CD4-positive, CD25-positive, alpha-beta regulatory T cell (primary cell): ENCODE measurements at places on chromosomes 11 and 22. TPM values are rescaled to one million over a fixed set of nuclear protein-coding genes. Genes with fewer than 3 reads are reported as not detected.

GRCh38 chr11:122524898-122525297 is 130.6 kb upstream of the UBASH3B start:
- H3K36me3 ChIP-seq, result no peaks in the 10 kb centered on the region
- H3K4me3 ChIP-seq, result no peak overlapping the region
- H3K27ac ChIP-seq, result no peak overlapping the region
- H3K27me3 ChIP-seq, result peaks cover 3% of the 10 kb centered on the region

DNA sequence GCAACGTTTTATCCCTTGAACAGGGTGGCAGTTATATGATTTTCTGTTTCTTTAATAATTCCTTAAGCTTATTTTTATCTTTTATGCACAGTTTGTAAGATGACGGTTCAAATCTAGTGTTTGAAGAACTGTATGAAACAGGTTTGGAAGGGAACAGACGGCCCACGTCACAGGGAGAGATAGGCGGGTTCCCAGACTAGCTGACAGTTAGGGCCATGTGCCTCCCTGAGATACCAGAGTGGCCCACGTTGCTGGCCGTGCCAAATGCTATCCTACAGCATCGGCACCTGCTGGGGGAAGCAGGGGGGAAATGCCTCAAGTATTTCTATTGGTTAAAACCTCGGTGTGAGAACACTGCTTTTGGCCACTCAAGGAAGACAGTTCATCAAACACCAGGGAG is 50.2 kb upstream of the BID start:
- no peak for DNase-seq
- H3K4me1 ChIP-seq, result no peaks in the 10 kb centered on the region
- H3K27me3 ChIP-seq, result no peaks in the 10 kb centered on the region
- peaks cover 6% of the 10 kb centered on the region for H3K36me3 ChIP-seq
- H3K27ac ChIP-seq, result no peak overlapping the region

DNA sequence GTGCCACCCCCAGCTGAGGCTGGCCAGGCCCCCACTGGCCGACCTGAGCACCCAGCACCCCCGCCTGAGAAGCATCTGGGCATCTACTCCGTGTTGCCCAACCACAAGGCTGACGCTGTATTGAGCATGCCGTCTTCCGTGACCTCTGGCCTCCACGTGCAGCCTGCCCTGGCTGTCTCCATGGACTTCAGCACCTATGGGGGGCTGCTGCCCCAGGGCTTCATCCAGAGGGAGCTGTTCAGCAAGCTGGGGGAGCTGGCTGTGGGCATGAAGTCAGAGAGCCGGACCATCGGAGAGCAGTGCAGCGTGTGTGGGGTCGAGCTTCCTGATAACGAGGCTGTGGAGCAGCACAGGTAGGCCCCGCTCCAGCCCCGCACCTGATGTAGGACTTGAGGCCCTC is 4.7 kb downstream of the ZBTB16 start:
- no peaks in the 10 kb centered on the region for H3K36me3 ChIP-seq
- H3K27me3 ChIP-seq, result peaks cover 4% of the 10 kb centered on the region
- H3K4me3 ChIP-seq, result no peak overlapping the region
- no peak overlapping the region for H3K27ac ChIP-seq

DNA sequence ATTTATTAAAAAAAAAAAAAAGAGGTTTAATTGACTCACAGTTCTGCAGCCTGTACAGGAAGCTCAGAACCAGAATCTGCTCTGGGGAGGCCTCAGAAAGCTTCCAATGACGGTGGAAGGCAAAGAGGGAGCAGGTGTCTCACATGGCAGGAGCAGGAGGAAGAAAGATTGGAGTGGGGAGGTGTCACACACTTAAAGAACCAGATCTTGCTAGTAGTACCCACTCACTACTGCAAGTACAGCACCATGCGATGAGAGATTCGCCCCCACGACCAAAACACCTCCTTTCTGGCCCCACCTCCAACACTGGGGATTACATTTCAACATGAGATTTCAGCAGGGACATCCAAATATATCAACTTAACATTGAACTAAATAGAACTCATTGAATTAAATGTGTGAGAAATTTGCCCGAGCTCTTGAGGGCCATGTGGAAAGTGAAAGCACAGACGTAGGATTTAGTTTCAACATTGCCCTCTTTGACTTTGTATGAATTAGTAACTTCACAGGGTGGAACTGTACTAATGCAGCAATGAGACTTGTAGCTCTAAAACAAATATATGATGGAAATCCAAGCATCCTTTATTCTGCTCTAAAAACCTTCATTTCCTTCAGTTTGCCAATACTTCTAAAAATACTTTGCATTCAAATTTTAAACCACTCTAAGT is 628.2 kb downstream of the FAM181B start:
- H3K4me1 ChIP-seq, result no peaks in the 10 kb centered on the region
- H3K36me3 ChIP-seq, result no peaks in the 10 kb centered on the region
- H3K27ac ChIP-seq, result no peak overlapping the region
- H3K27me3 ChIP-seq, result no peaks in the 10 kb centered on the region

GRCh38 chr11:73412308-73412707 is 36.1 kb downstream of the RELT start:
- H3K36me3 ChIP-seq, result peaks cover 13% of the 10 kb centered on the region
- no peak overlapping the region for H3K27ac ChIP-seq
- H3K27me3 ChIP-seq, result no peaks in the 10 kb centered on the region
- DNase-seq, result no peak
- no peak overlapping the region for H3K4me3 ChIP-seq
- H3K4me1 ChIP-seq, result no peaks in the 10 kb centered on the region

- H3K4me3 ChIP-seq, result no peak overlapping the region
- no peaks in the 10 kb centered on the region for H3K4me1 ChIP-seq
- no peak for DNase-seq
- no peaks in the 10 kb centered on the region for H3K36me3 ChIP-seq
Observed at GRCh38 chr22:30767661-30768060, 73.0 kb downstream of the OSBP2 start.

DNA sequence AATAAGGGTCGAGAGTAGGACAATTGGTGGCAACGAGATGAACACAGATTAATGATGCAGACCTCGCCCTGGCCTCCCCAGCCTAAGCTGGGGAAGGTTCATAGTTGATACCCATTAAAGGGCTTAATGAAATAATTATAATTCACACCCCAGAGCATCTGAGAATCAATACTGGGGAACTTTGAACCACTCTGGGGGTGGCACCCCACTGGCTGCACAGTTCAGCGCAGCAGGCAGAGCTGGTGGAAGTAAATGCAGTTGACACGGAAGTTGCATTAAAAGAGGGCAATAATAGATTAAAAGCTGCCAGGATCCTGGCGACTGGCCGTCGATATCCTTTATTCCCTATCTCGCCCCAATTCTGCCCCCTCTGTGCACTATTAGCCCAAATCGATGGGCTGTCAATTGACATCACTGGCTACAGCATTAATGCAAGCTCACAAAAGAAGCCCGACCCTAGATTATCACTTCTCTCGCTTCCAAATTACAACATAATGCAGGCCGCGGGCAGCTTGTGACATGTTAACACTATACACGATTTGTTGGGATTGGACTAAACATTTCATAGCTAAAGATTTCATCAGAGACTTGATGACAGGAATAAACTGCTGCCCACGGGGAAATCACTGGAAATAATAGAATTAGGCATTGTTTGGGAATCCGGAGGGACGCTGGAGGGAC is 14.5 kb downstream of the HSPA8 start:
- H3K36me3 ChIP-seq, result no peaks in the 10 kb centered on the region
- no peak for DNase-seq
- no peaks in the 10 kb centered on the region for H3K4me1 ChIP-seq
- no peaks in the 10 kb centered on the region for H3K27me3 ChIP-seq

- no peak overlapping the region for H3K27ac ChIP-seq
- no peaks in the 10 kb centered on the region for H3K27me3 ChIP-seq
- peaks cover 8% of the 10 kb centered on the region for H3K4me1 ChIP-seq
- H3K36me3 ChIP-seq, result peaks cover 44% of the 10 kb centered on the region
Observed at GRCh38 chr22:50208939-50209892, 8.4 kb downstream of the SELENOO start.

DNA sequence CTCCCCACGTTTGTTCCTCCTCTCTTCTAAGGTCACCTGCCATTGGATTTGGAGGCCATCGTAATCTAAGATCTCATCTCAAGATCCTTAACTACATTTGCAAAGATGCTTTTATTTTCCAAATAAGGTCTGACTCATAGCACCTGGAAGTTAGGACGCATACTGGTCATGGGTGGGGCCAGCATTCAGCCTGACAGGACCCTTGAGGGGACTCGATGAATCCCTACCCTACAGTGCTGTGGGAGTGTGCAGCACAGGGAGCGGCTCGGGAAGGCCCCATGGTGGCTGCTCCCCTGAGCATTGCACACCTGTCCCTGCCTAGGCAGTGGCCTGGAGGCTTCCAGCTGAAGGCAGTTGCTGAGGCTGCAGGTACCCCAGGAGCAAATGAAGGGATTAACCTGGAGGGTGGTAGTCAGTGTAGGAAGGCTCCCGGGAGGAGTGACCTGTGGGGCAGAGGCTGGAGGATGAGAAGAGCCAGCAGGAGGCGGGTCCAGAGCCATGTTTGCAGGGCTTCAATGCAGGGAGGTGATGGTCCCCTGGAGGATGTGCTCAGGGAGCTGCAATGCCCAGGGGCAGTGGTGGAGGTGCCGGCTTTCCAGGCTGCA is 362.2 kb downstream of the CTTN start:
- H3K27me3 ChIP-seq, result no peaks in the 10 kb centered on the region
- no peaks in the 10 kb centered on the region for H3K4me1 ChIP-seq
- no peak overlapping the region for H3K4me3 ChIP-seq
- no peak overlapping the region for H3K27ac ChIP-seq
- DNase-seq, result no peak

- H3K27ac ChIP-seq, result no peak overlapping the region
- no peak overlapping the region for H3K4me3 ChIP-seq
- no peaks in the 10 kb centered on the region for H3K4me1 ChIP-seq
- no peak for DNase-seq
Observed at GRCh38 chr11:44236296-44236695, 73.6 kb downstream of the ALX4 start.

The GPHA2 gene
- total RNA-seq, result not detected

The MMP12 gene
- total RNA-seq, result not detected

The EMSY gene
- 43.4 TPM for total RNA-seq

The PIK3IP1 gene
- 534 TPM for total RNA-seq

The MRTFA gene
- 94.5 TPM for total RNA-seq
